ENCODE measurements at places on chromosomes 6 and 20.

- no peak for DNase-seq
These were observed 87.7 kb downstream of the PDE7B start for GRCh38 chr6:135939208-135939591.

DNA sequence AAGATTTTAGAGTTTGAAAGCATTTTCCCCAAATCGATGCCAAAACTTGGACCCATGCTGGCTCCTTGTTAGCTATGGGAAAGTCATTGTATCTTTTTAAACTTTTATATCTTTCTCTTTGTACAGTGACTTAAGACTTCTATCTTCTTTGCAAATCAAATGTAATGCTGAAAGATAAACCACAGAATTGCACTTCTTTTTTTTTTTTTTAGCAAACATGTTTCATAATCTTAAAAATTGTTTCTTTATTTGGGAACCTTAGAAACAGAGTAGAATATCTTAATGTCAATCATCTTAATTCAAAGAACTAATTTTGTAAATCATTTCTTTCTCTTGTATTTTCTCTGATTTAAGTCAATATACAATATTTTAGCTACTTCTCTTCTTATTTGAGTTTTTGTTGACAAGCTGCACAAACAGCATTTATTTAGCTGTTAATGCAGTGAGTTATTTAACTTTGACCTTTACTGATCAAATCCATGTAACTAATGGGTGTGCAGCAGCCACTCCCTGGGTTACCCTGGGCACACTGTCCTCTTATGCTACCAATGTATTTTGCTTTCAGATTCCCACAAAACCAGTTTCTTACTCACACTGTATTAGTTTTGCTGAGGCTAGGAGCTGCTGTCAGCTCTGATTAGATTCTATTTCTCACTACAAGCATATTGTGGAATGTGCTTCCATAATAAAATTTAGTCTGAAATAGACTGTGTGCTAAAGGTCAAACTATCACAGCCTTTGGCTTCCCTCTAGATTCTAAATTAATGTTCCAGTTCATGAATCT lies 279.6 kb downstream of the ADGB start:
- DNase-seq = no peak

DNA sequence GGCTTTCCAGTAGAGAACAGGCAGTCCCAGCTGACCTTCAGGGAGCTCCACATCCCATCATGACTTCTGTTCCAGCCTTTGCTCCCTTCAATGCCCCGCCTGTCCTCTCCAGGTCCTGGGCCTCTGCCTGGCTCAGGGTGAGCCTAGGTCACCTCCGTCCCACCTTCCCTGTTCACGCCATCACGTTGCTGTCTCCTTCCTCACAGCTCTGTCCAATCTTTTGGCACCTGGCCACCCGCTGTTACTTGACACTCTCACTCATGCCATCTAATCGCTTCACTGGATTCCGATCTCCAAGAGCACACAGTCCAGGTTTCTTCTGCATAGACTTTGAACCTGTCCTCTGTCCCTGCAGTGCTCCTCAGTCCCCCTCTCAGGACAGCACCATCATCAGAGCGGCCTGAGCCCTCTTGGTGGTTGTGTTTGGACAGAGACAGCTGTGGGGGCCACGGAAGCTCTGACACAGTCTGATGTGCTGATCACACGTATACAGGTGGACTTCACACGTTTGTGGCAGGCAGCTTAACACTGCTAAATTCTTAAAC lies 34.7 kb upstream of the TIAM2 start:
- no peak for DNase-seq

GRCh38 chr6:161228096-161228495 lies 45.8 kb downstream of the AGPAT4 start:
- no peak for DNase-seq

- no peak for DNase-seq
These were observed 54.5 kb downstream of the KCNB1 start for GRCh38 chr20:49427751-49428518.

GRCh38 chr6:39084506-39084905 lies 30.5 kb downstream of the SAYSD1 start:
- DNase-seq = no peak

DNA sequence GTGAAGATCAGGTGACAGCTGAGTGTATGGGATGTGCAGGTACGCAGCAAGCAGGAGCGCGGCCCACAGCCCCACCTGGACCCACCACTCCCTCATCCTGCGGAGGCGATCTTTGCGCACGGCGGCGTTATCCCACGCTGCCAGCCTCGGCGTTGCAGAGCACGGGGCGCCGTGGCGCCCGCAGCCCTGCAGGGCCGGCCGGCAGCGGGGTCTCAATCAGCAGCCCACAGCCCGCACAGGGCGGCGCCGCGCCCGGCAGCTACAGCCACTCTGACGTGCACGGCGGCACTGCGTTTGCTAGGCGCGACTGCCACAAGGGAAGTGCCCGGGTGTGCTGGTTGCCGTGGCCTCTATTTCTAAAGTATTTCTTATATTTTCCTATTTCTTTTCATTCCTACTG lies 46.9 kb downstream of the LAMA2 start:
- DNase-seq = no peak

- no peak for DNase-seq
These were observed 139.3 kb upstream of the FOXA2 start for GRCh38 chr20:22723659-22724058.

Data from activated CD4-positive, alpha-beta T cell treated with anti-CD3 and anti-CD28 coated beads, Interleukin-2, amount 50 U/mL, for 48 hours (primary cell).